Liver (tissue), 10 donors: ENCODE measurements at places on chromosomes 5 and 9. TPM values are rescaled to one million over a fixed set of nuclear protein-coding genes. Genes with fewer than 3 reads are reported as not detected.

DNA sequence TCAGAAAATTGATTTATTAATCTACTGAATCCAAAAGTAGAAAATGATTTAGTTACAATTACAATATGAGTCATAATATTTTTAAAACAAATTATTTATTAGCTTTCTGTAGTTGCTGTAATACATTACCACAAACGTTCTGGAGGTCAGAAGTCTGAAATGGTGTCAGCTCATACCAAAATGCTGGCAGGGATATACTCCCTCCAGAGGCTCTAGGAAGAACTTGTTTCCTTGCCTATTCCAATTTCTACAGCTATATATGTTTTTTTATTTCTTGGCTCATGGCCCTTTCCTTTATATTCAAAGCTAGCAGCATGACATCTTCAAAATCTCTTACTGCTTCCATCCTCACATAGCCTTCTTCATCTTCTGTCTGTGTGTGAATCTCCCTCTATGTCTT is 667.9 kb upstream of the ITGA1 start:
- DNase-seq: no peak
- H3K27ac ChIP-seq: no peak overlapping the region
- H3K27me3 ChIP-seq: no peaks in the 10 kb centered on the region

DNA sequence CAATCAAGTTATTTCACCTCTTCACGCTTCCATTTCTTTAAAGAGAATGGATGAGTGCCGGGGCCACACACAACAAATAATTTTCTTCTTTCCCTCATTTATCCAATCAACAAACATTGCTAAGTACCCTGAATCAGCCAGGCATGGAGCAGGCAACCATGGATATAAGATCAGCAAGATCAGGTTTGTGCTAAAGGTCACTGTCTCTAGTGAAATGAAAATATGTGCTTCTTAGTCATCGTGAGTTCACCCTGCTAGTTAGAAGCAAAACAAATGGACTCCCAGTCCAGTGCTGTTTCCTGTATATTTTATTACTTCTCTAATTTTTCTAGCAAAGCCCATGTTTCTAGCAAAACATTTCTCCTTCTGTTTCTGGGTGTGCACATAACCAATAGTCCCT is 629.2 kb downstream of the BNC2 start:
- no peaks in the 10 kb centered on the region for H3K4me1 ChIP-seq
- no peak overlapping the region for H3K27ac ChIP-seq
- no peaks in the 10 kb centered on the region for H3K27me3 ChIP-seq
- no peak overlapping the region for H3K4me3 ChIP-seq
- H3K36me3 ChIP-seq: no peaks in the 10 kb centered on the region

PFN3 gene
- not detected for total RNA-seq

- H3K27me3 ChIP-seq: no peaks in the 10 kb centered on the region
- no peaks in the 10 kb centered on the region for H3K36me3 ChIP-seq
- H3K4me3 ChIP-seq: no peak overlapping the region
These were observed 197.8 kb downstream of the HSPA4 start for GRCh38 chr5:133249593-133249992.

GRCh38 chr5:55897905-55898304 is 46.7 kb downstream of the IL31RA start:
- no peak for DNase-seq
- H3K27me3 ChIP-seq: no peaks in the 10 kb centered on the region
- no peaks in the 10 kb centered on the region for H3K36me3 ChIP-seq
- no peaks in the 10 kb centered on the region for H3K4me1 ChIP-seq
- H3K4me3 ChIP-seq: no peak overlapping the region

GRCh38 chr9:87909310-87910041 is 8.3 kb upstream of the SPATA31C1 start:
- peak overlapping the region; percentile 64 for H3K27ac ChIP-seq
- H3K36me3 ChIP-seq: no peaks in the 10 kb centered on the region
- peak overlapping the region; percentile 53 for H3K4me3 ChIP-seq
- H3K4me1 ChIP-seq: peaks cover 18% of the 10 kb centered on the region
- no peak for DNase-seq

GRCh38 chr9:93683331-93684134 is 107.1 kb downstream of the PHF2 start:
- no peaks in the 10 kb centered on the region for H3K36me3 ChIP-seq
- H3K27ac ChIP-seq: no peak overlapping the region
- H3K27me3 ChIP-seq: no peaks in the 10 kb centered on the region
- H3K4me1 ChIP-seq: no peaks in the 10 kb centered on the region
- no peak for DNase-seq

- no peak overlapping the region for H3K27ac ChIP-seq
- H3K27me3 ChIP-seq: no peaks in the 10 kb centered on the region
- peaks cover 7% of the 10 kb centered on the region for H3K4me1 ChIP-seq
- H3K36me3 ChIP-seq: no peaks in the 10 kb centered on the region
These were observed 3.5 kb downstream of the CFAP157 start for GRCh38 chr9:127710204-127710783.

DNA sequence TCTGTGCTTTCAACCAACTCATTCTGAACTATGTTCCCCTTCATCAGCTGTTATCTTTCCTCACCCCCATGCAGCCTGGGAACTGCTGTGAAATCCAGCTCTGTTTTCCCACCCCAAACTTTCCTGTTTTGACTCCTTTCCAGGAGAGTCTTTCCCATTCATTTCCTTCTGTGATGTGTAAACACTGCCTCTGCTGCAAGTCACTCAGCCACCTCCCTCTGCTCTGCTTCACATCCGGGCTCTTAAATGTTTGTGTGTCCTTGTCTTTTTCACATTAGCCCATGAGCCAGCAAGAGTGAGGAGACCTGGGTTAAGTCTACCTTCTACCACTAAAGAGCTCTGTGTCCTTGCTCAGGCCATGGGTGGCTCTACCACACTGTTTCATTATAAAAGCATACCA is 137.5 kb downstream of the ICE1 start:
- DNase-seq: no peak
- peaks cover 1% of the 10 kb centered on the region for H3K36me3 ChIP-seq
- H3K4me1 ChIP-seq: no peaks in the 10 kb centered on the region
- H3K27ac ChIP-seq: no peak overlapping the region

- no peak overlapping the region for H3K4me3 ChIP-seq
- no peaks in the 10 kb centered on the region for H3K4me1 ChIP-seq
- no peak for DNase-seq
- H3K27me3 ChIP-seq: no peaks in the 10 kb centered on the region
These were observed 462.6 kb downstream of the CETN3 start for GRCh38 chr5:89946916-89947315.

MEF2C gene
- 9.5 TPM for total RNA-seq

MAMDC2 gene
- total RNA-seq: 4.4 TPM

DNA sequence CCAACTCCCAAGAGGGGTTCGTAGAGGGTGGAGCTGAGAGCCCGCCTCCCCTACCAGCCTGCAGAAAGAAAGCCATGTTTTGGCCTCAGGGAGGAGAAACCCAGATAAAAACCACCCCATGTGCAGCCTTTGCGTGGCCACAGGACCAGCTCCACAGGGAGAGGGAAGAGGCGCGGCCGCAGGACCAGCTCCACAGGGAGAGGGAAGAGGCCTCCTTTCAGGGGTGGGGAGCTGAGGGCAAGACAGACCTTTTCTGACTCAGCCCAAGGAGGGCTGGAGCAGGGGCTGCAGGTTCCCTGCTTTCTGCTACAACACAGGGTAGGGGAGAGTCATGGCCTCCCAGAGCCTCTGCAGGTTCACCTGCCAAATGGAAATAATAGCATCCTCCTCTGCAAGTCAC is 37.6 kb upstream of the KCNMB1 start:
- no peak for DNase-seq
- no peak overlapping the region for H3K27ac ChIP-seq
- peaks cover 3% of the 10 kb centered on the region for H3K27me3 ChIP-seq
- H3K4me1 ChIP-seq: no peaks in the 10 kb centered on the region

PCDHB15 gene
- 0.59 TPM for total RNA-seq
